Urinary bladder (tissue), 4 donors: ENCODE measurements at places on chromosomes 1 and 21.

DNA sequence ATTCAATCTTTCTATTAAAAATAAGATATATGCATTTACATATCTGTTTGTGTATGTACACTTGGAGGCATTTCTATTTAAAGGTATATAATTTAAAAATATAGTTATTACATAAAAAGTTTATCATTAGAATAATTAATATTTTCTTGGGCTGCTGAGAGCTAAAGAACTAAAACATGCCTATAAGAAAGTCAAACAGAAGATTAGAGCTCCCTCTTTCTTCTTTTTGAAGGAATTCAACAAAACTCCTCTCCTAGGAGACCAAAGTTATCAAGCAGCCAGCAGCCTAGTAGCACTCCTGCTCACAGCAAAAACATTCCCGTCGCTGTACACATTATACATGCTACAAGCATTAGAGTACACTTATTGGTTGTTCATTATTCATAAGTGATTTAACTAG is 216.4 kb downstream of the VAV3 start:
- no peak for DNase-seq

- no peak for DNase-seq
Measured at GRCh38 chr21:38716942-38717341, 88.8 kb upstream of the ETS2 start.

- peak; percentile 41 for DNase-seq
Measured at GRCh38 chr1:52141513-52142219, at the start of gene ZFYVE9. ZFYVE9 (plus strand) TSS chr1:52142089; CDS start chr1:52233207, 91,118 bp downstream.

DNA sequence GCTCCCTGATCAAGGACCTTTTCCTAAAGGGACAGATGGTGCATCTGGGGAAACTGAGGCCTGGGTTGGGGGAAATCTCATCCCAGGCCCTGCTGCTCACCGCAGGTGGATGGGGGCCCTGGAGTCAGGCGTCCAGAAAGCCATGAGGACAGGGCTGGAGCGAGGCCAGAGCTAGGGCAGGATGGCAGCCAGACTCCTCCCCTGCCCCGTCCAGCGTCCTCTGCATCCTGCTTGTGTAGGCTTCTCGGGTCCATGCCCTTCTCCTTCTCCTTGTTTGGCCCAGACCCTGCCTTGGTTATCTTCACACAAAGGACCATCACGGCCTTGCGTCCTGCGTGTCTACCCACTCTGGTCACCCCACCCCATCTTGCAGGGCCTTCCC is 43.0 kb downstream of the TRIM11 start:
- DNase-seq: no peak

DNA sequence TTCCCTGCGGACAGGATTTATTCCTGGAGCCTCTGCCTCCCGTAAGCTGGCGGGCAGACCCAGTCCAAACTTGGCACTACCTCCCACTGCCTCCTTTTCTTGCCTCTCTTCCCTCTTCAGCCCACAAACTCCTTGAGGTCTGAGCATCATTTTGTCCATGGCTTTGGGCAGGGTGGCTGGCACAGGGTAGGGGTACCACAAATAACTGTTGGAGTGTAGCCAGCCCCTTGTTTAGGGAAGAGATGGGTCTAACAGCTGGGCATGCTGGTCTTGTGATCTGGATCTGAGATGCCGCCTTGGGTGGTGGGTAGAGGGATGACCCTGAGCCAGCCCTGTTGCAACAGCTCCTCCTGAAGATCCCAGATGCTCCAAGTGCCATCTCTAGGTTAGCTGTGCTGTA is 71.4 kb upstream of the CLDN14 start:
- no peak for DNase-seq

- no peak for DNase-seq
Measured at GRCh38 chr1:54982739-54983138, 2.3 kb downstream of the TMEM61 start.

DNA sequence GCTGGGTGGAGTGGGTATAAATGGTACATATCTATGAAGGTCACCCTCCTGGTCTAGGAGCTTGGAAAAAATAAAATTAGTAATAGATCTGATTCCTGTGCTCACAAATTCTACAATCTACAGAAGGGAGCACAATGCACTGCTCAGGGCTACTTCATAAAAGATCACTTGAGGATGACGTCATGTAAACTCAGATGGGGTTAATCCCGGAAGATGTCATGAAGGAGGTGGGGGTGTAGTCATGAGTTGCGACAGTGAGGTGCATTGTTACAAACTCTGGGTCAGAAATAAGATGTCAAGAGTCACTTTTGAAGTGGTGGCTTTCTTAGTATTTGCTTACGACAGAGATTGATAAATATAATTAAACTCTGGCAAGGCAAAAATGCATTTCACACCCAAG is 68.2 kb downstream of the LHX9 start:
- no peak for DNase-seq

DNA sequence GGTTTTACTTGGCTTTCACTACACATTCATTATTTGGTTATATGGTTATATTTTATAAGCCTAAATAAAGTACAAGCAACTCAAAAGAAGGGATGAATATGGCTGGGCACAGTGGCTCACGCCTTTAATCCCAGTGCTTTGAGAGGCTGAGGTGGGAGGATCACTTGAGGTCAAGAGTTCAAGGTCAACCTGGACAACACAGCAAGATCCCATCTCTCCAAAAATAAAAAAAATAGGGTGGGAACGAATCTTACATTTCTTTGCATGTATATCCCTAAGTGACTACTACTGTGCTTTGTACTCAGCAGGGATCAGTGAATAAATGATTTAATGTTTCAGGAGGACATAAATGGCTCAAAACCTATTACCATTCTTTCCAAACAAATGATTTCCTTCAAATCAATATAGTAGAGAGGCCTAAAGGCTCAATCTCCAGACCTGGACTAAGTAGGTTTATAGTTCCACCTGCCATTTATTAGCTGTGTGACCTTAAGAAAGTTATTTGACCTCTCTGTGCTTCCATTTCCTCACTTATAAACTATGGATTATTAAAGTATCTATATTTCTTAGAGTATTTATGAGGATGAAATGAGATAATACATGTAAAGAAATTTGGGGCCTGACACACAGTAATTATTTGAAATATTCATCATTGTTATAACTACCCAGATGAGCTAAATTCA is 28.3 kb downstream of the TGFBR3 start:
- no peak for DNase-seq

DNA sequence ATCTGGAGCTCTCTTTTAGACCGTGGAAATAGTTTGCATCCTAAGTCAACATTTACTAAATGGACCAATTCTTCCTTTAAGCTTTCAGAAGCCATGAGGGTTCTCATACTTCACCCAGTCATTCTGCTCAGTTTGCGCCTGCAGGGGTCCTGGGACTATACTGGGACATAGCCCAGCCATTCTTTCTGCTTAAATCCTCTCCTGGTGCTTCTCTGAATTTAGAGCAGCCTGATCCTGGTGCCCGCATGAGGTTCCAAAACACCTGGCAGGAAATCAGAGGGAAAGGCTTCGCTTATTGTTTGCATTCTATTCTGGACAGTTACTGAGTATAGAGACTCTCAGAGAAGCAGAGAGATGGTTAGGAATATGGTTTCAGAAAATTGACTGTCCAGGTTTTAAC is 27.0 kb downstream of the TNN start:
- no peak for DNase-seq

DNA sequence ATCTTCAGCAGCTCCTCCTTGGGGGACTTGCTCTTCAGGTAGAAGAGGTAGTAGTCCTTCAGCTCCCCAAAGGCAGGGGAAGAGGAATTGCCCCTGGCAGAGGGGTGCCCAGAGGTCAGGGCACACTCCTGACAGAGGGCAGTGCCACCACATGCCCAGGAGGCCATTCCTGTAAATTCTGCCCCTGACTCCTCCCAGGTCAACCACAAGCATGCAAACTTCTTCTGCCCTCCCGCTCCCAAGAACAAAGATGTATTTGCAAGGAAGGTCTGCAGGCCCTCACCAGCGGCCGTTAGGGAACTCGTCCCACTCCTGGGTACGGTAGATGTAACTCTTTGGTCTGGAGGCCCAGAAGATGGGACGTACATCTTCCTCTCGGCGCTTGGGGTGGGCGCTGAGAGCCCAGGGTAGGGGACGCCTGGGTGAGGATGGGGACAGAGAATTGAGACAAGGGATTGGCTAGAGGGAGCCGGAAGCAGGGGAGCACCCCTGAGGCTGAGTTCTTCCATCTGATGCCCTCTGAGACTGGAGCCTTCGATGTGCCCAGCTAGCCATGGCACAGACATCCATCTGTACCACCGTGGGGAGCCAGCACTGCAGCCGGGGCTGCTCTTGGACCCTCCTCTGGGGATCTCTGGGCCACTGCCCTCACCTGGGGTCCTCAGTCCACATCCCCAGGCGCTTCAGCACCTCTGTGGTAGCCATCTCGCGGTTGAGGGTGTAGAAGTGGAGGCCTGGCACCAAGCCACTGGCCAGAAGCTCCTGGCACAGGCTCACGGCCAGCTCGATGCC is 11.1 kb downstream of the MTHFR start:
- no peak for DNase-seq

DNA sequence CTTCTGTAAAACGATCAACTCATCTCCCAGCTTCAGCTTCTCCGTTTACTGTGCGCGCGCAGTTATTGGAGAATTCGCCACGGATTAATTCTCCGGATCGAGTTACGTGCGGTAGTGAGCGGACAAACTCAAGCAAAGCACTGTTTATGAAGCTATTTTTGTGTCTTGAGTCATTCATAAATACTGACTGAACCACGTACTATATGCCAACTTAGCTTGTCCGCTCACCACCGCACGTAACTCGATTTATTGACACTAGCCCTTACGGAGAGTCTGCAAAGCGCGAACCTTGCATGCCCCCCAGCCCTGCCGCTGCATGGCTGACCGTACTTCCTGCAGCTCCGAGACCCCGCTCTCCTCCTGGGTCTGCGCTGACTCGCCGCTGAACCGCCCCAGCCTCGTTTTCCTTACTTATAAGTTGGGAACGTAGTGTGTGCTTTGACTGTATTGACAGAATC is 773 bp downstream of the CHD1L start:
- DNase-seq: no peak

GRCh38 chr1:15676010-15676409 is 8.1 kb upstream of the PLEKHM2 start:
- no peak for DNase-seq

- no peak for DNase-seq
Measured at GRCh38 chr1:55503663-55504305, 288.6 kb upstream of the USP24 start.

DNA sequence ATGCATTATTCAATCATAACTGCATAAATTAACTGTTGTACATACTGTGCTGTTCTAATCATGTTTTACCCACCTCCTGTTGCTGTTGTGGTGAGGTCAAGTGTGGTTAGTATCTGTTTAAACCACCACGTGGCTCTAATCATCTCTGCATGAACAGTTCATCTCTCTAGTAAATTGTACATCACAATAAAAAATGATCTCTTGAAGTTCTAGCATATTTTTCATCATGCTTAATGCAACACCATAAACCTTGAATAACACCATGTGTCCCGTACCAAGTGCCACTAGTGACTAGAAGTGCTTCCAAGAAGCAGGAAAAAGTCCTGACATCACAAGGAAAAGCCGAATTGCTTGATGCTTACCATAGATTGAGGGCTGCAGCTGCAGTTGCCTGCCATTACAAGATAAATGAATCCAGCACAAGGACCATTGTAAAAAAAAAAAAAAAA is 51.7 kb downstream of the SNRPE start:
- no peak for DNase-seq

- DNase-seq: no peak
Measured at GRCh38 chr1:202017749-202018467, 7.5 kb downstream of the ELF3 start.

- no peak for DNase-seq
Measured at GRCh38 chr1:113452921-113453770, 62.8 kb downstream of the MAGI3 start.

DNA sequence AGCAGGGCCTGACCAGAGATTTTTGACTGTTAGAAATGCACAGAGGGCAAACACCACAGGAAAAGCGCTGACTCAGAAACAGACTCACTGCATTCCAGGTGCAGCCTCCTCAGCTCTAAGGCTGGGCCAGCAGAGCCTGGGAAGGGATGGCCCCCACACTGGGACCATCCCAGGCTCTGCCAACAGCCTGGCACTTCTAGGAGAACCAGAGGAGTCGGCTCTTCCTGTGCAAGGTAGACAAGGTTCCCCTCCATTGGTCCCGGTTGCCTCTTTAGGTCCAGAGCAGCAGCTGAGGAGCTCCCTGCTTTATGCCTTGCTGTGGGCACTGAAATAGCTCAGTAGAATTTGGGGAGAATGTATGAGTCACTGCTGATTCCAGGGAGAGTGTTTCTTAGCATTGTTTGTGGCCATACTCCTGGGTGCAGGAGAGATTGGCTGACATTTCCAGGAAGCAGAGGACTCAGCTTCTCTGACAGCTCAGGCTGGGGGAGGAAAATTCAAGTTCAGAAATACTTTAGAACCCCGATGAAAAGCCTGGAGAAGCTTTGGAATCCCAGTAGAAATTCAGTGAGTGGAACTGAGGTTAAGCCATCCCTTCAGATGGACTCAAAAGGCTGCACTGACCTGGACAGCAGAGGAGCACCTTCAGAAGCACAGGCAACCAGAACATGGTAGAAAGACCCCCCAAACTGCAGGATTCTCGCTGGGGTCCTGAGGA is 19.7 kb downstream of the PRAMEF1 start:
- no peak for DNase-seq

DNA sequence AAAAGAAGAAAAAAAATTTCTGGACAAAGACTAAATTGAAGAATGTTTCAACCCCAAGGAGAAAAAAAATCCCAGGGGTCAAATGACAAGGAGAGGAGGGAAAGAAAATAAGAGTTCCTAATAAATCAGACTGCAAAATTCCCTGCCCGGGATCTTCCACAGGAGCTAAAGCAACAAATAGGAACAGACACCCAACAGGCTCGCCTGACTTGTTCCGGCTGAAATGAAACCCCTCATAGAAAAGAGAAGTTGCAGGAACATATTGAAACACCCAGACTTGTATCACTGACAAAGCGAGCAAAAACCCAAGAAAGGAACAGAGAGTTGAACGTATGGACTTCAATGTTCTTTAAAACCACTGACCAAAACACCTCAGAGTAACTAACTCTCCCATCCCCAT is 123.0 kb downstream of the TIAM1 start:
- no peak for DNase-seq

- no peak for DNase-seq
Measured at GRCh38 chr21:19011451-19011850, 607.9 kb upstream of the TMPRSS15 start.

DNA sequence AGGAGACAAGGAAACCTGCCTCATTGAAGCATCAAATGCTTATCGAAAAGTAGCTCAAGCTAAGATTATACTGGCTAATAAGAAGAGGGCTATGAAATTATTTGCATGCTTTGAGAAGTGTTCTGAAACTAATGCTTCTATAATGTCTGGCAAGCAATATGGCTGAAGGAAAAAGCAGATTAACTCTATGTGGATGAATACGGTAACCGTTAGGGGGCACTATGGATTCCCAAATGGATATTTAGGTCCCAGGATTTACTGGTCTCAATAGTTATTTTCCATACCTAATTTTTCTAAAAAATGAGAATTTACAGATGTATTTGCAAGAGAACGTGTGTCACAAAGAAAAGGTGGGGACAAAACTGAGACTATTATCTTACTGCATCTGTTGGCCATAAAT is 34.6 kb upstream of the RRP15 start:
- no peak for DNase-seq
